ENCODE measurements at places on chromosomes 5 and 9.

- no peak for DNase-seq
Observed at GRCh38 chr5:43900974-43901373, 298.0 kb downstream of the NNT start.

- DNase-seq, result no peak
Observed at GRCh38 chr5:158940977-158941376, 158.7 kb downstream of the EBF1 start.

GRCh38 chr9:87337335-87338087 is 160.2 kb upstream of the DAPK1 start:
- no peak for DNase-seq

- no peak for DNase-seq
Observed at GRCh38 chr9:84916769-84917168, 247.2 kb downstream of the NTRK2 start.
